Skin of body (tissue), 3 donors: ENCODE measurements at places on chromosomes 6 and 20. TPM values are rescaled to one million over a fixed set of nuclear protein-coding genes. Genes with fewer than 3 reads are reported as not detected.

GRCh38 chr6:44278774-44279697 lies 8.8 kb downstream of the TMEM151B start:
- DNase-seq, result no peak

GPX5 gene
- total RNA-seq, result not detected

DNA sequence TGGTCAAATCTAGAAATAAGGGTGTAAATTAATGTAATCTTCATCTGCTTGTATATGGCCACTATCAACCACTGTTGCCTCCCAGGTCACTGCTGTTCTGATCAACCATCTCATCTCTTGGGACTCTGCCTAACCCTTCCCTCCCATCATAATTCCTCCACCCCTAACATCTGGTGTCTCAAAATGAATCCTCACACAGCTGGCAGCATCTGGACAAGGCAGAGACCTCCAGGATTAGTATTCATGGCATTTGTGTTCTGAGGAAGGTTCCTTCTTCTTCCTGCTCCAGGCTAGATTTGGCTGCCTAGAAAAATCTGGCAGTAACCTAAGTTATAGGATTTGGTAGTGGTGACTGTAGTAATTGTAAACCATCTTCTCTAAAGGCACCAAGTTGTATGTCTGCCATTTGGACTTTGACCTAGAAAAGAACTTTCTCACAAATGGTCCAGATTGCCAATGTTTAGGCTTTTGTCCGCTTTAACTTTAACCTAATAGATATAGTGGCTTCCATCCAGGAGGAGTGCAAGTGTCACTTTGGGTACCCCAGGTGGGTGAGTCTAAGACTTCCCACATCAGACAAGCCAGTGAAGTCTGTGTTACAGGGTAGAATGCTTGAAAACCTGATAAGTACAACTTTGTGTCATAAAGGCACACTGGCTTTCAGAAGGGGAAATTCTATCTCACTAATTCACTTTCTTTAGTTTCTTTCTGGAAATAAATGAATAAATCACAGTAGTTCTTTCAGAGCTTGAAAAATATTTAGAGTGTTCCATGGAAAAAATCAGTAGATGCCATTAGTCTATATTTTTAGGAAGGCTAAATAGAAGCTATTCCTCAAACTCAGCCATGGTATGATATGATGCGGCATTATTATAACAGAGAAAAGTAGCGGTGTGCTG lies 3.0 kb upstream of the PHACTR2 start:
- DNase-seq, result peak; percentile 22

PSORS1C2 gene
- 2.9 TPM for total RNA-seq

GRCh38 chr6:5078121-5078669 lies 6.9 kb upstream of the PPP1R3G start:
- no peak for DNase-seq

TXLNB gene
- total RNA-seq, result 15.0 TPM

- DNase-seq, result no peak
Observed at GRCh38 chr6:138454981-138455706, 44.1 kb downstream of the NHSL1 start.

- no peak for DNase-seq
Observed at GRCh38 chr6:125392682-125393081, 90.9 kb upstream of the HDDC2 start.

PAK5 gene
- 0.30 TPM for total RNA-seq

GRCh38 chr20:50312682-50313521 lies 122.3 kb downstream of the CEBPB start:
- peak; percentile 81 for DNase-seq
